ENCODE measurements at places on chromosomes 7 and 10. TPM values are rescaled to one million over a fixed set of nuclear protein-coding genes. Genes with fewer than 3 reads are reported as not detected.

DNA sequence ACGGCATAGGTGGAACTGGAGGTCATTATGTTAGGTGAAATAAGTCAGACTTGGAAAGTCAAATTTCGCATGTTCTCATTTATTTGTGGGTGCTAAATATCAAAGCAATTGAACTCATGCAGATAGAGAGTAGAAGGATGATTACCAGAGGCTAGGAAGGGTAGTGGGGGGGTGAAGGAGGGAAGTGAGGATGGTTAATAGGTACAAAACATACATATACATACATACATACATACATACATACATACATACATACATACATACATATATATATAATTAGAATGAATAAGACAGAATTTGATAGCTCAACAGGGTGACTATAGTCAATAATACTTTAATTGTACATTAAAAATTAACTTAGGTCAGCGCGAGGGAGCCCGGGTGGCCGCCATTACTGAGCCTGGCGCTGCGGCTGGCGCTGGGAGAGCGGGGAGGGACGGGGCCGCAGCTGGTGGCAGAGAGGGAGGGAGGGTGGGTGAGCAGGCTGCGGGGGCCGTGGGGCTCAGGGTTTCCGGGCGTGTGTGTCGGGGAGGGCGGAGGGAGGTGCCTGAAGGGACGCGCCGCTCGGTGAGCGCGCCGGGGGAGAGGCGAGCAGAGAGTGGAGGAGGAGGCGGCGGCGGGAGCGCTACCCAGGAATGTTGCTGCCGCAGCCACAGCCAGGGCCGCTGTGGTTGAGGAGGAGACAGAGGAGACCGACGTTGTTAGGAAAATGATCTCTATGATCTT is 85.8 kb upstream of the EGFR start:
- DNase-seq = peak; percentile 28
- H3K27ac ChIP-seq = no peak overlapping the region
- H3K4me1 ChIP-seq = peaks cover 8% of the 10 kb centered on the region
- H3K27me3 ChIP-seq = no peaks in the 10 kb centered on the region
- H3K4me3 ChIP-seq = peak overlapping the region; percentile 54

DNA sequence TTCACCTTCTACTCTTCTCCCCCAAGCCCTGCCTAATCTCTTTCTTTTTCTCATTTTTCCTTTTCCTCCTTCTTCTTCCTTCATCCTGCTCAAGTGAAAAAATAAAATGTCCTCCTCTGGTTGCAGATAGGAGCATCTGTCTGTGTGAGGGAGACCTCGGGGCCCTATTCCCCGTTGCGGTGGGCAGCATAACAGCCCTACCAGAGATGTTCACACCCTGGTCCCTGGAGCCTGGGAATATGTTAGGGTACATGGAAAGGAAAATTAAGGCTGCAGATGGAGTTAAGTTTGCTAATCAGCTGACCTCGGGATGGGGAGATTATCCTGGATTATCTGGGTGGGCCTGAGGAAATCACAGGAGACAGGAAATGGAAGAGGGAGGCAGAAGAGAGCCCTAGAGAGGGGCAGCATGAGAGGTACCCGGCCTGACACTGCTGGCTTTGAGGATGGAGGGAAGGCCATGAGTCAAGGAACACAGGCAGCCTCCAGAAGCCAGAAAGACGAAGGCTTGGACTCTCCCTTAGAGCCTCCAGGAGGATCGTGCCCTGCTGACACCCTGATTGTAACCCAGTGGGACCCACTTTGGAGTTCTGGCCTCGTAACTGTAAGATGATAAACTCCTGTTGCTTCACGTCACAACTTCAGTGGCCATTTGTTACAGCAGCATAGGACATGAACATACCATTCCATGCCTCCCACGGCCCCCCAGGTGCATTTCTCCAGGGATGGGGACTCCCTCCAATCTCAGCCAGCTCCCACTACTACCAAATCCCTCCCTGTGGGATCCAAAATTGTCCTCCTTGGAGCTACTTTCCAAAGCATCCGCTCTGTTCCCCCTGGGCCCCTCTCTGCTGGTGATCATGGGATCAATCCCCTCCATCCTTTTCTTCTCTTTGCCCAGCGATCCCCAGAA is 39.0 kb upstream of the ZMIZ1 start:
- H3K4me3 ChIP-seq = no peak overlapping the region
- H3K4me1 ChIP-seq = no peaks in the 10 kb centered on the region
- H3K27ac ChIP-seq = no peak overlapping the region
- 0 out of 2 replicates have a peak, but pooled peaks cover 3% of the 10 kb centered on the region for H3K27me3 ChIP-seq
- no peaks in the 10 kb centered on the region for H3K36me3 ChIP-seq

GDF10 gene
- not detected for total RNA-seq

DNA sequence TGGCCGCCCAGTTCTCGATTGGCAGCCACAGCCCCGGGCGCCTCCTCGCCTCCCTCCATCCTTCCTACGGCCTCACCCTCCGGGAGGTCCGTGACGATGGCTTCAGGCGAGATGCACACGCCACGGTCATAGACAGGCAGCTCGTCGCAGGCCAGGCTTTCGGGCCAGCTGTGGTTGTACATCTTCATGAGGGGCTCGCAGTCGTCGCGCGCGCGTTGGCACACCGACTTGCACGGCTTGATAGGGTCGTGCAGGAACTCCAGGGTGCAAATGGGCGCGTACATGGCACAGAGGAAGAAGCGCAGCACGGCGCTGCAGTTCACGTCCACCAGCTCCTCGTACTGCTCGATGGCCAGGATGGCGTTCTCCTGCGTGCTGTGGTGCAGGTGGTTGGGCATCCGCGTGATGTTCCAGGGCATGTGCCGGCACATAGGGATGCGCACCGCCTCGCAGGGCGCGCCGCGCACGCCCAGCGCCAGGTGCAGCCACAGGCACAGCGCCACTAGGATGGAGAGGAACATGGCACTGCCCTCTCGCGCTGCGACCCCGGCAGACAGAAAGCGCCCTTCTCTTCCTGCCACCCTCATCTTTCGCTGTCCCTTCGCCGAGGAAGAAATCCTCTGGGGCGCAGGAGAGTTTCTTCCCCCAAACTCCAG is 472 bp downstream of the SFRP4 start:
- H3K27me3 ChIP-seq = peaks cover 3% of the 10 kb centered on the region
- H3K36me3 ChIP-seq = no peaks in the 10 kb centered on the region
- no peak for DNase-seq
- no peak overlapping the region for H3K4me3 ChIP-seq
- H3K4me1 ChIP-seq = peaks cover 6% of the 10 kb centered on the region

GRCh38 chr7:35761871-35762677 is 38.8 kb upstream of the SEPTIN7 start:
- H3K27me3 ChIP-seq = no peaks in the 10 kb centered on the region
- no peaks in the 10 kb centered on the region for H3K4me1 ChIP-seq

DNA sequence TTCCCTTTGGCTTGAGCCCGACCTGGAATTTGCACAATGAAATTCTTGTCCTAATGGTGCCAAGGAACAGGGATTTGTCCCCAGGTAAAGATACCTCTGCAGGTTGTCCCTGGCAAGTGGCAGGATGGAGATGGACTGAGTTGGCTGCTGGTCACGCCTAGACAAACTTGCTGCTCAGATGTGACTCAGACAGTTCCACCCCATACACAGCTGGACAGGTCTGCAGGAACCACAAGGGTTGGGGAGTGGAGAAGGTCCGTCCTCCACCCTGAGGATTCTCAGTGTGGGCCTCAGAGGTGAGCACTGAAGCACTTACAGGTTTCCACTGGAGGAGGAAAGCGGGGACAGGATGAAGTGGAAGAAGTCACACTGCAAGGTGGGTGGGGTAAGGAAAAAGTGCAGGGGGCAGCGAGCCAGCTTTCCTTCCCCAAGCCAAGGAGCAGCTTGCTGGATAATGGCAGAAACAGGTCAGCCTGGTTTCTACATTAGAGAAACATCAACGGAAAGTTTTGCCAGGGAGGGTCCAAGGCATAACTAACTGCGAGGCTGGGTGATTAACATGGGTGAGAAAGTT is 20.5 kb downstream of the ITPRIP start:
- H3K27me3 ChIP-seq = no peaks in the 10 kb centered on the region
- no peak overlapping the region for H3K4me3 ChIP-seq
- peaks cover 15% of the 10 kb centered on the region for H3K36me3 ChIP-seq
- H3K27ac ChIP-seq = no peak overlapping the region
- peaks cover 9% of the 10 kb centered on the region for H3K4me1 ChIP-seq

CYP3A7 gene
- total RNA-seq = not detected

DNA sequence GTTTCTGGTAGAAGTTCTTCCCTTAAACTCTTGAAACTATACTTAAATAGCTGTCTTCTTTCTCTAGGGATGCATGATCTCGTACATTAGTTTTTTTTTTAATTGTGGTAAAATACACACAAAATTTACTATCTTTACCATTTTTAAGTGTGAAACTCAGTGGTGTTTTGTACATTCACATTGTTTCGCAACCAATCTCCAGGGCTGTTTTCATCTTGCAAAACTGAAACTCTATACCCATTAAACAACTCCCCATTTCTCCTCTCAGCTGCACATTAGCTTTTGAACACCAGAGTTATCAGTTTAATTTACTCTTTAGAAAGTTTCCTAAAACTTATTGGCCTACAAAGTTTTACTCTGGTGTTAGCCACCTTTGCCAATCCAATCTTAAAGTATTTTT is 45.5 kb upstream of the PRKAR2B start:
- no peak overlapping the region for H3K27ac ChIP-seq
- no peaks in the 10 kb centered on the region for H3K4me1 ChIP-seq
- no peaks in the 10 kb centered on the region for H3K27me3 ChIP-seq

DNA sequence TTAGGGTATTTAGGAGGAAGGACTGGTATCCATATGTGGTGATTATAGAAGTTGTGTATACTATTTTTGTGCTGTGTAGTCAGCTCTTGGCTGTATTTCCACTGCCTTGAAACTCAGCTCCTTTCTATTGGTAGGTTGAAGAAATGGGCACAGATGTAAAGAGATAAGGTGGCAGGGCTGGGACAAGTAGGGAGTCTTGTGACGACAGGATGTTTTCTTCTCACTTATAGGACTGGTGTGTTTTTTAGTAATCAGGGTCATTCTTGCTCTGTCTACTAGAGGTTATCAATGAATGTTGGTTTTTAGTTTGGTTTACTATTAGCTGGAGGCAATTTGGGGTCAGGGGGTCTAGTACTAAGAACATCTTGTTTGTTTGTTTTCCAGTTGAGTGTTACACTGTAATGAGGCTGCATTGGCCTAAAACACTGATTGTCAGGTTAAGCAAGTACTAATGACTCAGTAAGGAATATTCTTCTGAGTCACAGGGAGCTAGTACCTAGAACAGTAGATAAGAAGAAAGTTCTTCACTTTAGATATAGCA is 11.8 kb downstream of the UBN2 start:
- peaks cover 7% of the 10 kb centered on the region for H3K36me3 ChIP-seq
- H3K4me1 ChIP-seq = no peaks in the 10 kb centered on the region
- no peaks in the 10 kb centered on the region for H3K27me3 ChIP-seq
- no peak overlapping the region for H3K4me3 ChIP-seq

- no peak for DNase-seq
- H3K27ac ChIP-seq = no peak overlapping the region
- no peaks in the 10 kb centered on the region for H3K27me3 ChIP-seq
- no peaks in the 10 kb centered on the region for H3K36me3 ChIP-seq
- no peak overlapping the region for H3K4me3 ChIP-seq
Observed at GRCh38 chr10:20993389-20993788, 96.3 kb upstream of the NEBL start.

- H3K27ac ChIP-seq = no peak overlapping the region
- H3K4me3 ChIP-seq = no peak overlapping the region
- H3K27me3 ChIP-seq = no peaks in the 10 kb centered on the region
- no peaks in the 10 kb centered on the region for H3K36me3 ChIP-seq
- no peak for DNase-seq
- H3K4me1 ChIP-seq = no peaks in the 10 kb centered on the region
Observed at GRCh38 chr7:103010211-103010610, 64.4 kb downstream of the FBXL13 start.

DNA sequence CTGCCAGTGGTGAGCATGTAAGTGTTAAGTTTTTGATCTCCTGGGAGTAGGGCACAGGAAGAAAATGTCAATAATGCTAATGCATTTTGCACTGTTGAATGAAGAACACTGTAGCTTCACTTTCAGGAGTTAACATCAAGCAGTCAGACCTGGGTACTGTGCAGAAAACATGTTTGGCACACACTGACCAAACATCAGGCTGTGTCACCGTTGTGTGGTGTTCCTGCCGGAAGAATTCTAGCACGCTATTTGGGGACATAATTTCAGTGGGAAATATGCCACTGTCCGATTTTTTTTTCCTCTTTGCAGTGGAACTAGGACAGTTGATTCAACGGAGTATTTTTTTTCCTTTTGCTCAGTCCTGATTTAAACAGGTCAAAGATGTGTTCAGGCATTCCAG is 24.4 kb upstream of the ABCB5 start:
- H3K27ac ChIP-seq = no peak overlapping the region
- H3K27me3 ChIP-seq = no peaks in the 10 kb centered on the region
- no peak overlapping the region for H3K4me3 ChIP-seq

DNA sequence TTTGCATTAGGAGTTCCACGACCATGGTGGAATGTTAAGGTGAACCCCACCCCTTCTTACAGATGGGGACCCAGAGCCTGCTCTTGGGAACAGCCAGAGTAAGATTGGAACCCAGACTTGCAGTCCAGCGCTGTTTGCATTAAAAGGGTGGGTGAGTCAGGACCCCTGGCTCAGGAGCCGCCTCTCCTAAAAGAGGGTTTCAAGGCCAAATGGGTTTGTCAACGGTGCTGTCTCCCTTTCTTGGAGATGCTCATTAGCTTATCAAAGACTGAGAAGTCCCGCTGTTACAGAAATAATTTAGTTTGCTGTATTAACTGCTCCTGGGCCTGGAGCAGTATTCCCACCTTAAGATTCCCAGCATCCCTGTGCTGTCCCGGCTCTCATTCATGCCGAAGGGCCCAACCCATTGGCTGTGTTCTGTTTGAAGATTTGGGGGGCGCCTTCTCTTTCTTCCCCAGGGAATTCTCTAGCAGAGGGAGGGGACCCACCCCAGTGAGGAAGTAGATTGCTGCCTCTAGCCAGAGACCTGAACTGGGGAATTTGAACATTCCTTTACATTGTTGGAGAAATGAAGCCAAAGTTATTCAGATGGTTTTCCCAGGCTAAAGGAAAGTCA is 1.8 kb downstream of the MARVELD1 start:
- no peaks in the 10 kb centered on the region for H3K27me3 ChIP-seq
- H3K4me3 ChIP-seq = peak overlapping the region; percentile 72
- peaks cover 37% of the 10 kb centered on the region for H3K4me1 ChIP-seq
- no peak for DNase-seq
- H3K27ac ChIP-seq = peak overlapping the region; percentile 99

PRPS1L1 gene
- total RNA-seq = not detected

DNA sequence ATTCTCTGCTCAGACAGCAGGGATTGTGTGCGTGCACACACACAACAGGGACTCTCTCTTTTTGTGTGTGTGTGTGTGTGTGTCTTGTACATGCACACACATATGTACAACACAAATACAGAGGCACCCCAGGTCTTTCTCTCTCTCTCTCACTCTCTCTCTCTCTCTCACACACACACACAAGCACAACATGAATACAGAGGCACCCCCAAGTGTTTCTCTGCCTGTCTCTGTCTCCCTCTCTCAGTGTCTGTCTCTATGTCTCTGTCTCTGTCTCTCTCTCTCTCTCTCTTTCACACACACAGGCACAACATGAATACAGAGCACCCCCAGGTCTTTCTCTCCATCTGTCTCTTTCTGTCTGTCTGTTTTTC is 746 bp downstream of the NPFFR1 start:
- H3K4me3 ChIP-seq = no peak overlapping the region
- no peak overlapping the region for H3K27ac ChIP-seq
- DNase-seq = no peak
- H3K36me3 ChIP-seq = no peaks in the 10 kb centered on the region
